ENCODE measurements at places on chromosomes 6 and 20.

DNA sequence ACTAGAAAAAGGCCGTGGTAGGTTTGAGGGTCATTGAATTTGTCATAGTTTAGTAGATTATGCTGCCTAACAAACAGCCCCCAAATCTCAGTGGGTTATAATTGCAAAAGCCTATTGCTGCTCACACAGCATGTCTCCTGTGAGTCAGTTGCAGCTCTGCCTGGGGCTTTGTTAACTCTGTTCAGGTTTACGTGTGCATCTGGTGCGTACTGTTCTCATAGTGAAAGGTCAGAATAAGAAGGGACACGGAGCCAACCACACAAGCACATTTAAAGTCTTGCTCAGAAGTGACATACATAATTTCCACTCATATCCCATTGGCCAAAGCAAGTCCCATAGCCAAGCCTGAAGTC is 48.1 kb upstream of the BMP2 start:
- no peak for DNase-seq

GRCh38 chr6:160085713-160086505 is 35.7 kb upstream of the SLC22A1 start:
- no peak for DNase-seq

DNA sequence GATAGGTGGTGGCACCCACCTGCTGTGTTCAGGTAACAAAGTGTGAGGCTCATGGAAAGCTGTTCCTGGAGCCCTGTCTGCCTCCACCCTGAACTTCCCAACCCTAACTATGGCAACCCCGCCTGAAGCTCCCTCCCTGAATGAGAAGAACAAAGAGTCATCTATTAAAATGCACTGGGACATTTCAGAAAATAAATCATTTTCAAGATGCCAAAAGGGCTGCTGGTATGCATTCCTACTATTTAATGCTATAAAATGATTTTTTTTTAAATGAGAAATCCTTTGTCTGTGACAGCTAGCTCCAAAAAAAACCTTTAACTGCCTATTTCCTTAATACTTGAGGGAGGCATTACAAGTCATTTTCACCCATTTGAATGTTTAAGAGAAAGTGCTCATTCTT is 84.3 kb upstream of the MRPS10 start:
- no peak for DNase-seq

GRCh38 chr6:28675600-28675999 is 149.9 kb downstream of the GPX5 start:
- no peak for DNase-seq

- no peak for DNase-seq
Observed at GRCh38 chr20:58630063-58630462, 21.0 kb upstream of the STX16 start.

DNA sequence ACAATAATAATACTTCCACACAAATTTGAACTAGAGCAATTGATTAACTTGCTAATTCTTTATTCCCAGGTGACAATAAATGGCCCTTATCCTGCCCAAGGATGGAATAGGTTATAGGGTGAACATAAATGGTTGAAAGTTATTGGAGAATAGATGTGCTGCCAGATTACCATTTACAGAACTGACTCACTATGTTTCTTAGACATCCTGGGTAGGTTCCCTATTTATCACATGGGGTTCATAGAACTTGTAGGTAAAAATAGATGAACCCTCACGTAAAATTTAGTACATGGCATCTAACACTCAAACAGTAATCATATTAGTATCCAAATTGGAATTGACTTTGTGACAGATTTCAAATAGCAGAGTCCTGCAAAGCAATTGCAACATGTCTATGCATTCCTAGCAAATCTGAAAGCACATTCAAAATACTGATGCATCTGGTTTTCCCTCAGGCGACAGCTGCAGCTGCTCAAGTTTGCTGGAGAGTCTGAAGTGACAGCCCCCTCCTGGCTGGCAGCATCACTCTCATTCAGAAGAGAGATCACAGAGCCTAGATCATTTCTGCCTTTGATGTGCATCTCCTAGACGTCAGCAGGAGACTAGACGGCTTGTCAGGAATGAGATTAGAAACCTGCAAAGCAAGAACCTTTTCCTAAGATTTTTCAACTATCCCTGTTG is 80.2 kb upstream of the RNF217 start:
- DNase-seq, result no peak

DNA sequence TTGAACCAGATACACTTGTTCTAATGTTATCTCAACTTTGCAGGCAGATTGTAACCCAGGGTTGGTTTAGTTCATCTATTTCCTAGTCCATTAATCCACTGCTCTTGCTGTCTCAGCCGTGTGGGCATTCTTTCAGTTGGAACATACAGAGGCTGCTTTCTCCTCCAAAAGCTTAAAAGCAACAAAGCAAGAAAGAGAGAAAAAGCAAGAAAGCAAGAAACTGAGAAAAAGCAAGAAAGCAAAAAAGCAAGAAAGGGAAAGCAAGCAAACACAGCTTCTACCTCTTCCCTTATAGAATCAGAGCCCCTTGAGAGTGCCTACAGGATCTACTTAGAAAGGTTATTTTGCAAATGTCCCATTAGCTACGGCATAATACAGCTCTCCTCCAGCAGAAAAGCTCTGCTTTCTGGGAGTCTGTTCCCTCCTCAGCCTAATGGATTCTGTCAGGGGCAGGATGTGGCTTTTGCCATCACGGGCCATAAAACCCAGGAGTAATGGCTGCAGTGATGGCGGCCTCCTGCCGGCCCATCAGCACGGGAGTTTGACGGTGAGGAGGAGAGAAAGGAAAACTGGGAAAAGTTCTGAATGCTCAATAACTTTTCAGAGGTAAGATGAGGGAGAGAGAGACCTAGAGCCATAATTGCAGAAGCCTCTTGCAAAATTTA is 156.8 kb upstream of the JARID2 start:
- no peak for DNase-seq

- no peak for DNase-seq
Observed at GRCh38 chr6:71402096-71402495, 113.5 kb downstream of the OGFRL1 start.

DNA sequence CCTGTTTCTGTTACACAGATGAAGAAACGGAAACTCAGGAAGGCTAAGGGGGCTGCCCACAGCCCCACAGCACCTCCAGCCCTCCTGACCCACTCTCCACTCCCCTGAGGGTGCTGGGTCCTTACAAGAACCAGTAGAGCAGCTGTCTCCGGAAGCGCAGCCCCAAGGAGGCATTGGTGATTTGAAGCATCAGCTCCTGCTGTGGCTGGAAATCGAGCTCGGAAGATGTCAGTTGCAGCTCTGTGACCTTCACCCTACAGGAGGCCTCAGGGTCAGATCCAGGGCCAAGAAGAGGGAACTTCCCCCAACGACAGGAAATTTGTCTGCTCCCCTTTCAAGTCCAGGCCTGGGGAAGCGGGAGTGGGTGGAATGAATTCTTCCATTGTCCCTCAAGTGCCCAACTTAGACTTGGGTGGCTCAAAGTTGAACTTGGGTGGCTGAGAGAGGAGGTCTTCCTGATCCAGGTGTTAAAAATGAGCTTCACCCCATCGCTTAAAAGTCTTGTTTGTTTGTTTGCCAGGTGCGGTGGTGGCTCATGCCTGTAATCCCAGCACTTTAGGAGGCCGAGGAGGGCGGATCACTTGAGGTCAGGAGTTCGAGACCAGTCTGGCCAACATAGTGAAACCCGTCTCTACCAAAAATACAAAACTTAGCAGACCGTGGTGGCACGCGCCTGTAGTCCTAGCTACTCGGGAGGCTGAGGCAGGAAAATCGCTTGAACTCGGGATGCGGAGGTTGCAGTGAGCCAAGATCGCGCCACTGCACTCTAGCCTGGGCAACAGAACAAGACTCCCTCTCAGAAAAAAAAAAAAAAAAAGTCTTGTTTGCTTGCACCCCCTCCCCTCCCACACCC is 1.9 kb downstream of the PLTP start:
- DNase-seq, result no peak

DNA sequence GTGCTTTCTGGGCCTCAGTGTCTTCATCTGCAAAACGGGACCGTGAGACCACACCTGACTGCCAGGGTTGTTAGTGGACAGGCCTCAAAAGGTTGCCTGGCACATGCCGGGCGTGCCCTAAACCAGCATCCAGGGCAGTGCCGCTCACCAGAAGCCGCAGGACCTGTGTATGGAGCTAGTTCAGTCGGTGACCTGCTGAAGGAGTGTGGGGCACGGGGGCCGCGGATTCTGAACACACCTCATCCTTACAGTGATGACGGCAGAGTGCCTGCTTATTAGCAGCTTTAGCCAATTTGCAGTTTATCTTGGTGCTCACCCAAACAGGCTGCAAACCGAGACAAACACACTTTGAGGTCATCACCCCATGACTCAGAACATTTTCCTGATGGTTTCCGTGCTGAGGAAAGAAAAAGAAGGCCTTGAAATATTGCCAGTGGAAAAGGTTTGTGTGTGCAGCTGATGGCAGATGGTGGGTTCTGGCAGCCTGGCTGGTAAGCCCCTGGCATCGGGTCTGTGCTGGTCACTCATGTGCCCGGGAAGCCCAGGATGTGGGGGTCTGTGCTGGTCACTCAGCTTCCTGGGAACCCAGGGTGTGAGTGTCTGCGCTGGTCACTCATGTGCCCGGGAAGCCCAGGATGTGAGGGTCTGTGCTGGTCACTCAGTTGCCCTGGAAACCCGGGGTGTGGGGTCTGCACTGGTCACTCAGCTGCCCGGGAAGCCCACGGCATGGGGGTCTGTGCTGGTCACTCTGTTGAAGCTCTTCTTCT is 153.8 kb downstream of the ERMARD start:
- no peak for DNase-seq

- no peak for DNase-seq
Observed at GRCh38 chr6:29477923-29478450, 9.8 kb downstream of the MAS1L start.

All from activated gamma-delta T cell treated with anti-CD3 and anti-CD28 coated beads, Interleukin-2, amount 50 U/mL, for 16 hours (primary cell).